ENCODE measurements at places on chromosomes 7 and 10.

DNA sequence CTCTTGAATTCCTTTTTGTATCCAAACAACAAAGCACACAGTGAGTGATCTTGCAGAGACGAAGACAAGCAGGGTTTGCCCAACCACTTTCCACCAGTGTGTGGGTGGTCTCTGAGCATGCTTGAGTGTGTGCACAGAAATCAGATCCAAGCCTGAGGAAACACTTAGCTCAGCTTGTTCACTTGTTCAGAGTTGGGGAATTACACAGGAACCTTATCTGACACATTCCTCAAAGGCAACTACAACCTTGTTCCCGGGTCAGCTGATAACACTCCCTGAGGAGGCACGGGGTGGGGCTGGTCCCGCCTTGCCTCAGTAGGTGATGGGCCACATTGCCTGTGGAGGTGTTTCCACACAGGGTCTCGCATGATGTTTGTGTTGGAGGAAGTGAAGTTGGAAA, 216.9 kb downstream of the DYNC1I1 start:
- DNase-seq = no peak

DNA sequence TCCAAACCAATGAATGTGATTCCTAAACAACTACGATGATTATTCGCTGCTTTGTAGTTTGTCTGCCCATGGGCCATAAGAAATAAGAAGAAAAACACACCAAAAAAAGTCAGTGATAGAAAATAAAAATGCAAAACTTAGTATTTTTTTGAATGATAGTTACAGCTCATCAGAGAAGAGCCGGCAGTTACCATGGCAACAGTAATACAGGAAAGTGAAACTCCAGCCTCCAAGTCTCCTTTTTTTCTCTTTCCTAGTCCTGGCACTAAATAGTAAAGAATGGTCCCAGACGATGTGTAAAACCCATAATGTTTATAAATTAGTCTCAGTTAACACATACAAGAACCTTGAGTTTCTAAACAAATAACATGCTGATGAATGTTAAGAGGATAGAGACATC, 21.6 kb upstream of the LHFPL3 start:
- DNase-seq = no peak

DNA sequence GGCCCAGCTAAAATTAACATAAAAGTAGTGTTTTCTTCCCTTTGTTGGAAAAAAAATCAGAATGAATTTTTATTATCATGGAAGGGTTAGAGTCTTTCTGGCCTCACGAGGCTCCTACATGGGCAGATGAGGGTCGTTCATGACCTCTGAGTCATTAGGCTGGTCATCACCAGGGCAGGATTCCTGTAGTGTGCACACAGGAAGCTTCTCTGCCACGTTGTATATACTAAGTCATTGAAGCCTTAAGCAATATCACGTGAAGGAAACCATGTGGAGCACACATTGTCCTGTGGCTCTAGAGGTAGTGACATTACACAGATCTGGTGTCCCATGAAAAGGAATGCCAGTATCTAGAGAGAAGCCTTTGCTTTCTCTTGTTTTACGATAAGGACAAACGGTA, 84.7 kb upstream of the C1QL3 start:
- DNase-seq = no peak

DNA sequence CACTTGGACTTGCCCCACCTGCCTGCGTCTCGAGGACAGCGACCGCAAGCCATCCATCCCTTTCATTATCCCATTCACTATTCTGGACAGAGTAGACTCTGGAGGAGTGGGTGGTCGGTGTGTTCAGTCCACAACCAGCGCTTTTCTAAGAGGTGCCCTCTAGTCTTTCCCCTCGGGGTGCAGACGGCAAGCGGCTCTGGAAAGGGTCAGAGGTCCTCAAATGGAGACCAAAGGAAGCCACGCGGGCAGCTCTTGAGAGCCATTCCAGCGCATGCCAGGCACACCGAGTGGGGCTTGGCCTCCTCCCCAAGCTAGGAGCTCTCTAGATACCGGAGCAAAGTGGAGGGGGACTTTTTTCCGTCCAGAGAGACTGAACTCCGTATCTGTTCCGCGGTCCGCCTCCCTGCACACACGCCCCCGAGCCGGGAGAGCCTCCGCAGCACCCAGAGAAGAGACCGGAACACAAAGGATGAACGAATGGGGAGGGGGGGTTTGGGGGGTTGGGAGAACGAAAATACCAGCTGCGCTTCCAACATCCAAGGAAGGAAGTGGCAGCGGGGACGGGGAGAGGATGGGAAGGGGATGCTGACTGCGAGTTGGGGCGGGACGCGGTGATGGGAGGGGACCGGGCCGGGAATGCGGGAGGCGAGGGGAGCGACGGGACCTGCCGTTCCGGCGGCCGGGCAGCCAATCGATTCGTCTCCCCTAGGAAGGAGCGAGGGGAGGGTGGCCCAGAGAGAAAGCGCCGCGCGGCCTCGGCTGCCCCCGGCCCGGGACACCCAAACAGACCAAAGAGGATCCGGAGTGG, 515 bp downstream of the GSDME start:
- DNase-seq = no peak

GRCh38 chr7:103735377-103735776, 254.1 kb downstream of the RELN start:
- no peak for DNase-seq

GRCh38 chr10:10847387-10847786, 170.3 kb upstream of the CELF2 start:
- no peak for DNase-seq

GRCh38 chr7:21103426-21104123, 316.9 kb upstream of the SP8 start:
- DNase-seq = no peak

- no peak for DNase-seq
Measured at GRCh38 chr10:98967601-98968000, 268.1 kb downstream of the HPSE2 start.

DNA sequence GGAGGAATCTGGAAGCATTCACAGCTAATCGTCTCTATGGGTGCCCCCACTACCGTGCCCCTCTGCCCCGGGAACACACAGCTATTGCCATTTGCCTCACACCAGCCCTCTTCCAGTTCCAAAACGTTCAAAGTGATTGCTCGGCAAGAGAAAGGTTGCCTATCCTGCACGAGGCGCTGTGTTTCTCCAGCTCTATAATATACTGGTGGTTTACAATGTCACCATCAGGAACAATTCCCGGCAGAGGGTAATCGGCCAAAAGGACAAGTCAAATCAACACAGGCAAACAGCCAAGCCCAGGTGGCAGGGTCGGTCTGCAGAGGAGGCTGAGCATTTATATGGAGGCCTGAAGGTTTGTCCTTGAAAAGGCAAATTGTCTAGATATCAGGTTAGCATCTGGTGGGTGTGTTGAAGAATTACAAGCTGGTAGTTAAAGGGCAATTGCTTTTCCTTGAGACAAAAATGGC, 29.2 kb upstream of the TNS3 start:
- DNase-seq = no peak

DNA sequence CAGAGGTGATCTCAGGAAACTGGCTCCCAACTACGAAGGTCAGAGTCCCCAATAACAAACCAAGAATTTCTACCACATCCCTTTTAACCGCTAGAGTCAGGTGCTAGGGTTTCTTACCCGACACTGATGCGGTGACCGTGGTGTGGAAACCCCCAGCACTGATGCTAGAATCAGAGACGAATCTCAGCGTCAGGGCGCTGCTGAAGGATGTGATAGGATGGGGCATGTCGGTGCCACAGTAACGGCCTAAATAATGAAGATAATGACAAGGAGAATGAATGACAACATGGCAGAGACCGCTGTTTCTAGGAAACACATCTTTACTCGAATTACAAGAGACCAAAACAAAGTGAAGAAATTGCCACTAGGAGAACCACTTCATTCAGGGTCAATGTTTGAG, 131.1 kb upstream of the RSU1 start:
- peak; percentile 62 for DNase-seq
